ENCODE measurements at places on chromosomes 2 and 18.

DNA sequence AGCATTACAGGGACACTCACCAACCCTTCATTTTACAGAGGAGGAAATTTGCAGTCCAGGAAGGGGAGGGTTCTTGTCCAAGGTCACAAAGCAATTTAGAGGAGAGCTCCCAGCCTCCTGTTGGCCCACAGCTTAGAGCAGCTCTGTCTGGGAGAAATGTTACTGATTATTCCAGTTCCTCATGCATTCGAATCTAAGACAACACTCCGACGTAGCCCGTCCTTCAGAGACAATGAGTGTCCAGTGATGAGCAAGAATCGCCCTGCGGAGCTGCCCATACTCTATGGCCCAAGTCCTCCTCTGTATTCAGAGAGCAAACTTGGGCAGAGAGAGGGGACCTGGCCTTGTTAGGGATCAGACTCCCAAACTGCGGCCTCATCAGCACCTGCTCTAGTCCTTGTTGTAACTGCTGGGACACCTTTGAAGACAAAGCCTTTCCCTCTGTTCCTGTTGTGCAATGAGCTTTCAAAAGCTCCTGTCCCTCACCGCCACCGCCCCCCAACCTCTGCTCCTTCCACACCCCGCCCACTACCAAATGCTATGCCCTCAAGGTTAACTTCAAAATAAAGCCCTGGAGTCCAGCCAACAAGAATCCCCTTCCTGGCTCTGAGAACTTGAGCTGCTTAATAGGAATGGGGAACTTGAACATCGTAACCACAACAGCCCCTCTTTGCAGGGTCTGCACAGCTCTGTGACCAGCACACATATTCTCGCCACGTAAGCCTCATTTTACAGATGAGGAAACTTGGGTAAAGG, 234.8 kb upstream of the SMAD2 start:
- no peak for DNase-seq

DNA sequence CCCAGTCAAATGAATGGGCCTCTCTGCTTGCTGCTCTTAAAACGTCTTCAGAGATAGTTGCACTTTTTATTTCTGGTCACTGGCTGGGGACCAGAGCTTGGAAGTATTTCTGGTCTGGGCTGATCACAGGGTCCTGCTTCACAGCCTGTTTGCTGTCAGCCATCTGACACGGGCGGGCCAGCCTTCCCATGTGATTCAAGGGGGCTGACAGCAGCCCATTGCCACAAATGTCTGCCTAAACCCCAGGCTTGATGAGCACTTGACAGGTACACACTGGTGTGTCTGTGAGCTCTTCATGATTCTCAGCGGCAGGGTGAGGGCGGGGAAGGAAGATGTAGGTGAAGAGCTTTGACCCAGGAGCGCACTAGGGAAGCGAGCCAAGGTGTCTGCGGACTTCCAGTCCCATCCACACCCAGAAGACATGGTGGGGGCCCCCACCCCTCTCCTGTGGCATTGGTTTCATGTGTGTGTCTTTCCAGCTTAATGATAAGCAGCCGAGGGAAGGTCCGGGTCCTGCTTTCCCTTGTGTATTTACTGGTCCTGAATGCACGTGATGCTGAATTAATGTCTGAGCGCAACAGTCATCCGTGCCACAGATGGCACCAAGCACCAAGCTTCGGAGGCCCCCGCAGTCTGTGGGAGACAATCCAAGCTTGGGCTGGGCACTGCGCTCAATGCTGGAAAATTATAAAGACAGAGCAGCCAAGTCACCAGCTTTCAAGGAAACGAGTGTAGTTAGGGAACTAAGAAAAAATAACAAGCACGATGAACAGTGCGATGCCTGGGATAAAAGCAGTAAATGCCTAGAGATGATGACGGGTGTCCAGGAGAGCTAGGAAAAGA, 73.3 kb downstream of the SH3BP4 start:
- DNase-seq: no peak

DNA sequence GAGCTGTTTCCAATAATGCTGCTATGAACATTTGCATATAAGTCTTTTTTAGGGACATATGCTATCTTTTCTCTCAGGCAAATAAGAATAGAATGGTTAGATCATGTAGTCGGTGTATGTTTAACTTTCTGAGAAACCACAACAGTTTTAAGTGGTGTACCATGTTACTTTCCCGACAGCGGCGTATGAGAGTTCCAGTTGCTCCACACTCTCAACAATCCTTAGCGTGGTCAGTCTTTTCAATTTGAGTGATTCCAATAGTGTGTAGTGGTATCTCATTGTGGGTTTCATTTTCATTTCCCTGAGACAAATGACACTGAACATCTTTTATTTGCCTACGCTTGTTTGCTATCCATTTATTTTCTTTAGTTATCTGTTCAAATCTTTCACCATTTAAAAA, 149.5 kb downstream of the ACOXL start:
- no peak for DNase-seq

DNA sequence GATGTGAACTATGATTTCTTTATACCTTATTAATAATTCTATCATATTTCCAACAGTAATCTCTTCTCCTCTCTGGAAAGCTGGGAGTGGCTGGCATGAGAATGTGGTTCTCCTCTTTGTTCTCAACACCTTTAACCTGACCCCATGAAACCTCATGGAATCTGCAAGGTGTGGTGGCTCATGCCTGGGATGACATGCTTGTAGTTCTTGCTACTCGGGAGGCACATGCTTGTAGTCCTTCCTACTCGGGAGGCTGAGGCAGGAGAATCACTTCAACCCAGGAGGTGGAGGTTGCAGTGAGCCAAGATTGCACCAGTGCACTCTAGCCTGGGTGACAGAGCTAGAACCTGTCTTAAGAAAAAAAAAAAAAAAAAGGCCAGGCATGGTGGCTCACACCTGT, 10.8 kb upstream of the CDCA7 start:
- DNase-seq: no peak

GRCh38 chr18:55343396-55344073, 244.5 kb downstream of the TCF4 start:
- no peak for DNase-seq

DNA sequence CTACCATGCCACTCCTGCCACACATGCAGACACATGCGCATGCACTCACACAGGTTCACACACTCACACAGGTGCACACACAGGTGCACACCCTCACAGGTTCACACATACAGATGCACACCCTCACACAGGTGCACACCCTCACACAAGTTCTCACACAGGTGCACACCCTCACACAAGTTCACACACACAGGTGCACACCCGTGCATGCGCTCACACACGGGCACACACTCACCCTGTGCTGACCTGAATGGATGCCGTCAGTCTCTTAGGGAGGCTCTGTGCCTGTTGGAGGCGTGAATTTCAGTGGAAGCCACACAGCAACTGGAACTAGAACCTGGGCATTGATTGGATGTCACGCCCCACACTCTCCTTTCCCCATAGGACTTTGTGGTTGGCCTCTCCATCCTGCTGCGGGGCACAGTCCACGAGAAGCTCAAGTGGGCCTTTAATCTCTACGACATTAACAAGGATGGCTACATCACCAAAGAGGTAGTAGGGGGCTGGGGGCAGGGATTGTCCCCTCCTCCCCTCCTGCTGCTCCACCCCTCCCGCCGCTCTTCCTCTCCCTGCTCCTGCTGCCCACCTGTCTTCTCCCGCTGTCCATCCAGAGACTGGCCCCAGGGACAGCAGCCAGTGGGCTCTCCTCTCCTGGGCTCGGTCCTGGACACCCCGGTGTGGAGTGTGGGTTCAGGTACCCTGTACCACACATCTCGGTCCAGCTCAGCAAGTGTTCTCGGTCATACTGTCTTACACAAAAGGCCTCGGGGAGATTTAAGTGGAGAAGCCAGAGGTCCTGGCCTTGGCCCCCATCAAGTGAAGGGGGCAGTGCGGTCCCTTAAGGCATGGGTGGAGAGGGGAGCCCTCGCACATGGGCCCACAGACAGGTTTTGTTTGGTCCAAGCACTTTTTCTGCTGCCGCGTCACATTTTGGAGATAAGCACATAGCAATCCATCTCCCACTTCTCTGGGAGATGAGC, 21.0 kb upstream of the FAHD2A start:
- no peak for DNase-seq

DNA sequence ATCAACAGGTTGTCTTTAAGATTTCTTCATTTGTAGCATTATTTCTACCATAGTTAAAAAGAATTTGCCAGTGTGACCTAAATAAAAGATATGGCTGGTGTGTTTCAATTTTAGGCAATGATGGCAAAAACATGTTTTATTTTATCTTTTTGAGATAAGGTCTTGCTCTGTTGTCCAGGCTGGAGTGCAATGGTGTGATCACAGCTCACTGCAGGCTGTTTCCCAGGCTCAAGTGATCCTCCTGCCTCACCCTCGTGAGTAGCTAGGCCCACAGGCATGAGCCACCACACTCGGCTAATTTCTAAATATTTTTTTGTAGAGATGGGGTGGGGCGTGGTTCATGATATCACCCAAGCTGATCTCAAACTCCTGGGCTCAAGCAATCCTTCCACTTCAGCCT, 47.0 kb upstream of the COBLL1 start:
- no peak for DNase-seq

DNA sequence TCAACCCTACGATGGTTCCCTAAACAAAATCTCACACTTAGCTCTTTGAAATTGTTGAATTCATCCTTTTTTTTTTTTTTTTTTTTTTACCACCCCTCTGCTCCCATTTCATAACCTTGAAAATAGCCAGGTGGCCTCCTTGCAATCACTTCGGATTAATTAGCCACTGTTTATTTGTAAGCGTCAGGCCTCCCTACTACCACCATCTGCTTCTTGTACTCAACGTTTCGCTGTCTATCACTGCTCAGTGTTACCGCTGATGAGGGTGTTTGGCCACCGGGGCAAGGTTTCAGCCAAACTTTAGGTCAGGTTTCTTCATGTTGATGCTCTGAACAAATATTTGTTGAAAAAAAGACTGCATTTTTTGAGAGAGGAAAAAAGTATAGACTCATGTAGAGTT, 183.2 kb downstream of the EPHA4 start:
- DNase-seq: no peak

DNA sequence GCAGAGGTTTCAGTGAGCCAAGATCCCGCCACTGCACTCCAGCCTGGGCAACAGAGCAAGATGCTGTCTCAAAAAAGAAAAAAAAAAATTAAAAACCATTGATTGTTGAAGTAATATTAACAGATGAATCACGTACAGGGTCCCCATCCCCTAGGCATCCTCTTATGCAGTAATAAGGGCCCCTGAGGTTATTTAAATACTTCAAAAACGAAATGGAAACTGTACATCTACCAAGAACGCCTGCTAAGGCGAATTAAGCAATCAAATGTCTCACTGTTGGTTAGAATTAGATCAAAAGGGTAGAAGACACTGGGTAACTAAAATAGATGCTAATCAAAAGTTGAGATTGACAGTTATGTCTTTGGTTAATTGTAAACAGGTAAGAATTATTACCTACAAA, 7.5 kb downstream of the TRABD2A start:
- no peak for DNase-seq

DNA sequence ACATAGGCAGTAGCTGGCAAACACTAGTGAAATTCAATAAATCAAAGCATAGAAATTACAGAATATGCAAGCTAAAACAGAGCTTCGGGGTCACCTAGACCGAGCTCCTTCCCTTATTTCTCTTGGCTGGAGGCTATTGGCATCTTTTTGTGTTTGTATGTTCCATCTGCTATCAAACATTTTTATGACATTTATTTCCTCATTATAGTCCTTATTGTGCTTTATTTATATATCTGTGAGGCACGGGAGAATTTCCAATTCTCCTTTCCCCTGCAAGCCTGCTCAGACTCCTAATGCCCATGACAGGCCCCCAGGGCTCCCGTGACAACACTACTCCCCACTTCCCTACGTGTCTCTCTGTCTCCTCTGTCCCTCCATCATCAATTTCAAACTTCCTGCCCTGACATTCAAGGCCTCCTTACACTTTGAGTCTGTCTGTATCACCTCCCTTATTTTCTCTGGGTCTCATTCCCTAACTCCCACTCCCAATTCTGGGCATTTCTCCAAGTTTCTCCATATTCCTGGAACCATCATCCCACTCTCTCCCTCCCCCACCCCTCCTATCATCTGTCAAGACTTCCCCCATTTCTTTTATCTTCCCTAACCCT, 316.9 kb downstream of the OSR1 start:
- no peak for DNase-seq

DNA sequence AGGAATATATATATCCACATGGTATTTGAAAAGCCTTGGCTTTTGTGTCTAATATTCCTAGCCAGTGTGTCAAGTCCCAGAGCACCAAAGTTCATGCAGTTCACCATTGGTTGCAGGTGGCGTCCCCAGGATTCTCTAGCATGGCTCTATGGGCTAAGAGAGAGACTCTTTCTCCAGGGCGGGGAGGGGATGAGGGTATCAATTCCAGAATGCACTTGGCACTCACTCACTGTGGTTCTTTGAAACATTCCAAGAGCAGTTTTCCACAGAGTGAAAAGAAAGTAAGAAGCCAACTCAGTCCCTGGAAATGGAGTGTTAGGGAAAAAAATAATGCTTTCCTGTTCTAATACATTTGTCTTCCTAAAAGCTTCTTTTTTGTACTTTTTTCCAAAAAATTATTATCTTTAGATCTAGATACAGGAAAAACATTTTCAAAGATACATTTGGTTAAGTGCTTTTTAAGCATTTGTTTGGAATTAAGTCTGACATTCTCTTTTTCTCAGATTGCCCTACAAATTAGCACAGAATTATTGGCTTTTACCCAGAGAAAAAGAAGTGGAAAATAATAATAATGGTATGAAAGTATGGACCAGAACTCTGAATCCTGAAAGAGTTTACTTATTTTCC, 239.9 kb downstream of the PAX3 start:
- no peak for DNase-seq

- no peak for DNase-seq
Measured at GRCh38 chr18:66873899-66874298, 270.0 kb upstream of the CDH19 start.

GRCh38 chr2:222290736-222291484, 7.9 kb downstream of the PAX3 start:
- no peak for DNase-seq

DNA sequence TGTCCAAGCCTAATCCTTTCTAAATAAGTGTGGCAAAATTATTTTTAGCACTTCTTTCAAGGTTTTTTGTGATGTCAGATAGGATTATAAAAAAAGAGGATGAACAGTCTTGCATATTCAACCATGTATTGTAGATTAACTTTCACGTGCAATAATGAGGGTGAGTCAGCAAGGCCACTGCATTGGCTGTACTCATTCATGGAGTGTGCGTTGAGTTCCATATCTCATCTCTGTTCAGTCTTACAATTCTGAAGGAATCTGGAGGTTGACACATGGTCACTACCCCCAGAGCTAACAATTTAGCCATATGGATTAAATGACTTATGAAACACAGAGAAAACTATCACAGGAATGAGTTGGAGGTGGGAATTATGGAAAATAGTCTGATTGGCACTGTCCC, 810.5 kb downstream of the SLC4A3 start:
- no peak for DNase-seq

- DNase-seq: peak; percentile 24
Measured at GRCh38 chr2:226362980-226363379, 436.6 kb downstream of the IRS1 start.

DNA sequence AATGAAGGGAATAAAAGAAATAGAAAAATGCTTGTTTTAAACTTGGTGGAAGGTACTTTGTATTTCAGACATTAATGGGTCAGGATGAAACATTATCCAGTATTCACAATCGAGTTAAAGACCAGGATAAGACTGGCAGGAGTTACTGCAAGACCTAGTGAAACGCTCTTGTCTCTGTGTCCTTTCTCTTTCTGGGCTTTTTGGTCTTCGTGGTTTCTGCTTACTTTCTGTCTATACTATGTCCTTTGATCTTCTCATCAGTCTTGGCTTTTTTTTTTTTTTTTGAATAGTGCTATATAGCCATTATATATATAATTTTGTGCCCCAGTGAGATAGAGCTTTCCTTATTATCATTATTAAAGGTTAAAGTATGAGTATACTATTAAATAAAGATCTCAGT, 42.1 kb upstream of the GAREM2 start:
- no peak for DNase-seq

Measured in HS-5 (cell line).